Stimulated activated naive B cell treated with anti-CD40 and anti-IgM and Interleukin-4, amounts not matched to agents 10 μg/mL and 1 μg/mL and 100 μg/mL, for 72 hours (primary cell): ENCODE measurements at places on chromosomes 3 and 15.

GRCh38 chr3:30449290-30449632 is 157.1 kb upstream of the TGFBR2 start:
- no peak overlapping the region for H3K27ac ChIP-seq
- no peaks in the 10 kb centered on the region for H3K27me3 ChIP-seq
- H3K4me3 ChIP-seq = no peak overlapping the region
- no peaks in the 10 kb centered on the region for H3K4me1 ChIP-seq

- DNase-seq = no peak
- no peaks in the 10 kb centered on the region for H3K4me1 ChIP-seq
- no peaks in the 10 kb centered on the region for H3K36me3 ChIP-seq
- H3K27ac ChIP-seq = no peak overlapping the region
Measured at GRCh38 chr3:86225461-86225860, 765.5 kb downstream of the VGLL3 start.

DNA sequence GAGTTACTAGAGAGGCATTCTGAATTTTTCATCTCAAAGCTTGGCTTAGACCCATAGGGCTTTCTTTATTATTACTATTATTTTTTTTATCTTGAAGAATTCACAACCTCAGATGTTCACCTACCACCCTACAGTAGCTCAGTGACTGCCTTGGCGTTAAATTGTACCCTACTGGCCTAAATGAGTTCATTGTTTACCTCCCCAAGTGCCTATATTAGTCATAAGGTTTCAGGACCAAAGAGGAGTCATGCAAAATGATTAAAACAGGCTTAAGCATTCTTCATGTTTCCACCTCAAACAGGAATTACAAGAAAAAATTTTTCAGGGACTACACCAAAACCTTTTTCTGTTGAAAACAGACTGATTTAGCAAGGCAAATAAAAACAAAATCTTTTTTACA is 751.5 kb downstream of the SQOR start:
- H3K4me1 ChIP-seq = no peaks in the 10 kb centered on the region
- DNase-seq = no peak
- no peaks in the 10 kb centered on the region for H3K27me3 ChIP-seq
- H3K27ac ChIP-seq = no peak overlapping the region
- H3K4me3 ChIP-seq = no peak overlapping the region
- H3K36me3 ChIP-seq = no peaks in the 10 kb centered on the region

- H3K36me3 ChIP-seq = peaks cover 10% of the 10 kb centered on the region
- H3K27me3 ChIP-seq = no peaks in the 10 kb centered on the region
- no peak overlapping the region for H3K27ac ChIP-seq
- peaks cover 8% of the 10 kb centered on the region for H3K4me1 ChIP-seq
Measured at GRCh38 chr3:172317984-172318383, 130.3 kb downstream of the GHSR start.

GRCh38 chr3:192339214-192339613 is 388.1 kb downstream of the FGF12 start:
- no peak overlapping the region for H3K27ac ChIP-seq
- H3K4me1 ChIP-seq = no peaks in the 10 kb centered on the region
- no peak for DNase-seq

GRCh38 chr3:10164546-10165393 is at the start of gene IRAK2:
Gene IRAK2, plus strand, starts transcription at chr3:10164919. Its CDS starts 36 bp downstream, at chr3:10164955.
- H3K27me3 ChIP-seq = no peaks in the 10 kb centered on the region
- H3K4me1 ChIP-seq = peaks cover 32% of the 10 kb centered on the region
- H3K4me3 ChIP-seq = peak within 1 kb of the TSS; percentile 85
- peaks cover 8% of the 10 kb centered on the region for H3K36me3 ChIP-seq
- DNase-seq = peak; percentile 45

DNA sequence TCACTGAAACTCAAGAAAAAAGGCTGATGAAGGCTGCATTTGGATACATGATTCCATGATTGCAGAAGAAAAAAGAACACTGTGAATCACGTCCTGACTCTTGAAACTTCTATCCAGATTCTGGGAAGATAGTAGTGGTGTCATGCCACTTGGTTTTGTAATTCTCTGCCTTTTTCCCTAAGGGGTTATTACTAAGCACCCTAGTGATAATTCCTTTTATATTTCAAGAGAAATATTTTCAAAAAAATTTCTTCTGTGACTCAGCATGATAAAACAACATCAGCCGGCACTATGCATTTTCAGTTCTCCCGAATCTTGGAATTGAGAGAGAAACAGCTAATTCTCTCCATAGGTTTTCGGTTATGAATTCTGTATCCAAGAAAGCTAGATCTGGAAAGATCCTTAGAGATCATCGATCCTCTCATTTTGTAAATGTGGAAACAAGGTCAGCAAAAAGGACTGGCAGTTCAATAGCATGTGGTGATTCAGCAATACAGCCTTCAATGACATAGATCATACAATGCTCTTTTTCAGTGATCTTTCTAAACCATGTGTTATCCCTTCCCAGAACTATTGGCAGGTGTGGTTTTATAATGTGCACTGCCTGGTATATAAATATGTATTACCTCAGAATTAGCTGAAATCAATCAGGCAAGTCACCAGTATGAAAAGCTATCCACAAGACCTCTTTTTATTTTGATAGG is 42.6 kb upstream of the TP63 start:
- no peak overlapping the region for H3K27ac ChIP-seq
- no peak overlapping the region for H3K4me3 ChIP-seq
- no peaks in the 10 kb centered on the region for H3K27me3 ChIP-seq
- DNase-seq = no peak

DNA sequence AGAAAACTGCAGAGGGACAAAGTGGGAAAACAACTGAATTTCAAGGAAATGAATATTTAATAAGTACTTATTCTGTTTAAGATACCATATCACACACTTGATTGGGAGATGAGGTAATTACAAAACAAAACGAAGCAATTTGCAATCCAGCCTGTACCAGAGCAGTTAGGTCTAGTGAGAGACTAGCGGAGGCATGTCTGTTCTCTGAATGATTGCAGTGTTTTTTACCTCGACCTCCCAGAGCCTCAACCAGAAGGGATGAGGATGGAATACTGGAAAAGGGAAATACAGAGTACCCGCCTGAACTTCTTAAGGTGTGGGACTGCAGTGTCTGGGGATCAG is 59.5 kb downstream of the PIK3CB start:
- H3K27ac ChIP-seq = no peak overlapping the region
- peaks cover 4% of the 10 kb centered on the region for H3K4me1 ChIP-seq
- H3K4me3 ChIP-seq = no peak overlapping the region
- no peak for DNase-seq

DNA sequence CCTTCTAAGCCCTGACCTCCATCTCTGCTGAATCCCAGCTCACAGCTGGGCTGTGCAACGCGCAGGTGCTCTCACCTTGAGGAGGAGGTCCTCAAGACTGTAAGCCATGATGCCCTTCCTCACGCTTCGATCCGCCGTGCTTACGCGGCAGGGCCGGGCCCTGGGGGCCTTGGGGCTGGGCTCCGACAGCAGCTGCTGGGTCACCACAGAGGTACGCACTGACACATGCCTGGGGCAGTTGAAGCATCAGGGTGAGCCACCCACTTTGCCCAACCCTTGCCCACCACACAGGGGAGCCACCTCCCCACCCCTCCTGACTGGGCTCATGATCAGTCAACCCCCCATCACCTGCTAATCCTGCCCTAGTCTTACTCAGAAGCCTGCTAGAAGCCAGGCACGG is 3.1 kb downstream of the CIDEC start:
- no peak overlapping the region for H3K4me3 ChIP-seq
- no peaks in the 10 kb centered on the region for H3K36me3 ChIP-seq
